ENCODE measurements at places on chromosomes 7 and 10.

DNA sequence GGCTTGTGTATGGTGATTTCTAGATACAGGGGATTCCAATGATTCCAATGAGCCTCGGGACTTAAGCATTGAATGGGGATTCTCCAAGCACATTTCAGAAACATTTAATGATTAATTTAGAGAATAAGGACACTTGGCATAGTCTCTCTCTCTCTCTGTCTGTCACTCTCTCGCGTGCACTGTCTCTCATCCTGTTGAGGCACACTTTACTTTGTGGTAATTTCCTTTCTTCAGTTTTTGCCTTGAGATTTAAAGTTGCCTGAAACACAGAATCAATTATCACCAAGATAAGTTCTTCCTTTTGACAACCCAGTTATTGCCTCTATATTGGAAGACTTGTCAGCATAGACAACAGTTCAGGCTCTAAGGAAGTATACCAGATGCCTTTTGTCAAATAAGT lies 131.6 kb downstream of the ARID5B start:
- DNase-seq: no peak

GRCh38 chr10:50972591-50972990 lies 87.2 kb upstream of the A1CF start:
- no peak for DNase-seq

GRCh38 chr10:86962981-86963310 lies 4.5 kb downstream of the SNCG start:
- DNase-seq: no peak

DNA sequence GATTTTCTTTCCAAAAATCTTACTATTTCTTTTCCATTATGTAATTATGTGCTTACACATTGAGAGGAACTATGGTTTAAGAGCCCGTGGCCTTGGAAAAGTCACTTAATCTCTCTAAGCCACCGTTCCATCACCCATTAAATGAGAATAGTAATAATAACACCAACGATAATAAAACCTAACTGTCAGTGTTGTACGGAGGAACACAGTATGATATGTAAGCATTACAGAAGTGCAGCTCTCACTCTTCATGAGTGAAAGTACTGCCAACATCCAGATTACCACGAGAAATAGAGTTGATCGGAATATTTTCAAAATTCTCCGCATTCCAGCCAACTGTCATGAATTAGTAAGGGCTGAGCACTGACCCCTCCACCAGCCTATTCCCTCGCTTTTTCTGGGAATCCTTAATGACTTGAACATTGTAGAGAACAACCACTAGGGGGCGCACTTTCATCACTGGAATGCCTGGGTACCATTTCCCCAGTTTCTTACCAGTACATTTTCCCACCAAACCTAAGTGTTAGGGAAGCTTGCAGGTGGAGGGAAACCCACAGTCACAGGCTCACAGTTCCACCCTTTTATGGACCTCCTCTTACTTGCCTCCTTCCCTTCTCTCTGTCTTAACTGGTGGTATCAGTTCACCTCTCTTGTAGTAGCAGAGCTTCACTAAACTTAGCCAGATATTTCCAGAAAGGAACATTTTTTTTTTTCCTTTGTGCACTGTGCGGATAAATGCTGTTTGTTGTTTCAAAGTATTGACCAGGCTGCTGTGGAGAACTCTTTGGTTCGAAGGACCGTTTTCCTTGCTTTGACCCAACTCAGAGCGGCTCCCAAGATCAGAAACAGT lies 27.8 kb downstream of the NKX2-3 start:
- no peak for DNase-seq

- DNase-seq: no peak
These were observed 30.6 kb downstream of the SVOPL start for GRCh38 chr7:138670594-138670993.

DNA sequence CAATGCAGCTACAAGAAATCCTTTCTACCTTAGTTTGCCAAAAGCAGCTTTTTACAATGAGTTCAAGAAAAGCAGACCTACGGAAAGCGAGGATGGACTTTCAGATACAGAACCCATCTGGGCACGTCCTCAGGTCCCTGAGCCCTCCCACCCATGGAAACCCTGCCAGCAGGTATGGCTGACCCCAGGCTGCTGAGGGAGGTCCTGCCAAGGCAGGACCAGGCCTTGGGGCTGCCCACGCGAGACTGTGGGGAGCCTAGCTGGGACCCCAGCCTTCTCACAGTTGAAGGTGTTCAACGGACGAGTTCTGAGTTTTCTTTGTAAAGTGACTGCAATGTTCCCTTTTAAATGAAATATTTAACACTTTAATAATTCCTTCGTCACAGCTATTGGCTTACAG lies 245.0 kb downstream of the MGMT start:
- DNase-seq: no peak

DNA sequence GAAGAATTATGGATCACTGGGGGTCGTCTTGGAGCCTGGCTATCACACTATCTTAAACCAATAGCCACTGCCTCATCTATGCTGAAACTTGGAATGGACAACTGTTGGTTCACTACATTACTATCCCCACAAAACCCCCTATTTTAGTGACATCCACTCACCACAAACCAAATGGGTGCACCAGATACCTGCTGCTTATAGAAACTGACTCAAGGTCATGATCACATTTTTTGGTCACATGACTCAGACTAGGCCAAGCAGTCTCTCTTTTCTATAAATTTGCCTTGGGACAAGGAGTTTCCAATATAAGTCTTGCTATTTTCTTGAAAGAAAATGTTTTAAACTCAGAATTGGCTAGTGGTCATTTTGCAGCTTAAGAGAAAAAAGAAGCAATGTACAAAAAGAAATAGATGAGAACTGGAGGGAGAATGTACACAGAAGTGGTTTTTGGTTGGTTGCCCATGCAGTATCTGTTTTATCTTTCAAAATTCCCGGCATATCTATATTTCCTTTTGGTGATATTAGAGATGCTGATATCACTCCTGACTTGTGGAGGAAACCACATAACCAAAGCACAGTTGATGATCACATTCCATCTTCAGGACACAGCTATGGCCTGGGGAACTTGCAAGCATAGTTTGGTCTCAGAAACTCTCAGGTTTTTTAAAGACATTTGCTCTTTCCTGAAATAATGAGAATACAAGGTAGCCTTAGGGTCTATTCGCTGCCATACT lies 85.2 kb upstream of the CACNA2D1 start:
- no peak for DNase-seq

DNA sequence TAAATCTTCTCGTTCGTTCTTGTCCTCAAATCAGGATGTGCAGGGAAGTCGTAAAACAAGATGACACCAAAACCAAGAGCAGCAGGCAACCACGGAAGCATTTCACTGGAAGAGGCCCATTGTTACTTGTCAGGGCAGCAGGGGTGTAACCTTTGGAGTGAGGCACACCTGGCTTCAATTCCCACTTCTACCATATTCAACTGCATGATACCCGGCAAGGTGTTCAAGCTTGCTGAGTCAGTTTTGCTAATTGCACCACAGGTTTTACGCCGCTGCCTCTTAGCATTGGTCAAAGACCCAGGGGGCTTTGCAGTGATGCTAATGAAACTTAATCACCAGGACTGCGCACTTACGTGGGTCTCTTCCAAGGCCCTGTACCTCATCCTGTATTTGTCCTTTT lies 50.0 kb upstream of the PTER start:
- no peak for DNase-seq

- DNase-seq: no peak
These were observed 52.7 kb downstream of the MAD1L1 start for GRCh38 chr7:2180081-2180480.

DNA sequence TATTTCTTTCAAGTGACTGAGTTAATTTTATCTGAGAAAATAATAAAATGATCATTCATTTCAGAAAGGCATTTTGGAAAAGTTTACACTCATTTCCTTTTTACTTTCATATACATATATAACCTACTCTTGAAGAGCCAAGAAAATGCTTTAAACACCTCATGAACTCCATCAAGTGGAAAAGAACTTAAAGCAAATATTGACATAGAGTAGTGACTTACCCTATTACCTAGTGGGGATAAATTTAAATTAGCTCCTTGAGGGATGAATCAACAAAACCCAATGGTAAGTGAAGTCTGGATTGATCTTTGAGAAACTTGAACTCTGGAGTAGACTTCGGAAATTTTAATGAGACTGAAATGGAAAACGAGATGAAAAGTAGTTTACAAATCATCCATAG lies 88.6 kb downstream of the TMEM26 start:
- no peak for DNase-seq

- no peak for DNase-seq
These were observed 99.4 kb downstream of the EBF3 start for GRCh38 chr10:129864601-129865126.

DNA sequence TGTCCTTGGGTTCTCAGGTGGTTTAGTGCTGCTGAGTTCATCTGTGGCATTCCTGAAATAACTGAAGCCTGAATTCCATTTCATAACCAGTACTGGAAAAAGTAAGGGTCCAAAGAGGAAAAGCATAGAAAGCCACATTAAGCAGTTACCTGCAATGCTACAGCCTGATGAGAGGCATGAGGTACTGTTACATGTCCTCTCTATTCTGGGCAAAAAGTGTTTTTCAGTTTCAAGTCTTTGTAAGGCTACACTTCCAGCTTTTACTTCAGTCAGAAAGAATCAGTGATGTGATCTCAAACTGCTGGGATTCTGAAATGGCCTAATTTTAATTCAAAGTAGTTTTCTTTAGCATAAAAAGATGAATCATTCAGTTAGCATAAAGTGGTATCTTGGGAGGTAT lies 369.5 kb downstream of the PHF14 start:
- no peak for DNase-seq

DNA sequence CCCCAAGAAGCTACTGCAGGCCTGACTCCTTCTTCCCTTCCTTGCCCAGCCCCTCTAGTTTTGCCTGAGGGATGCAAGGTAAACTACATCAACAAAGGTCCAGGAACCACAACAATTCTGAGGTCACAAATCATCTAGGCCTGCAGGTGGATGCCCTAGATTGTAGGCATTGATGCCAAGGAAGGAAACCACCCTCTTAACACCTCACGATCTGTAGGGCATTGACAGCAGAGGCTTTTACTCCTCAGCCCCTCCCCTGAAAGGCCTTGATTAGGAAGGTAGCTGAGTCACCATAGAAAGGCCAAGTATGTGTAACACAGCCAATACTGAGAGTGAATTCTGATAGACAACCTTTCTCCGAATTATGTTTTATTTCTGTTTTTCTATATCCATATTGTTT lies 46.7 kb upstream of the FAM3C start:
- no peak for DNase-seq

- no peak for DNase-seq
These were observed at the start of gene KCNH2 for GRCh38 chr7:150978126-150978789. KCNH2 (minus strand) TSS chr7:150978321; CDS start chr7:150977913, 408 bp downstream.

- no peak for DNase-seq
These were observed 86.4 kb downstream of the FAM53B start for GRCh38 chr10:124657806-124658205.
